ENCODE measurements at places on chromosomes 2 and 18.

DNA sequence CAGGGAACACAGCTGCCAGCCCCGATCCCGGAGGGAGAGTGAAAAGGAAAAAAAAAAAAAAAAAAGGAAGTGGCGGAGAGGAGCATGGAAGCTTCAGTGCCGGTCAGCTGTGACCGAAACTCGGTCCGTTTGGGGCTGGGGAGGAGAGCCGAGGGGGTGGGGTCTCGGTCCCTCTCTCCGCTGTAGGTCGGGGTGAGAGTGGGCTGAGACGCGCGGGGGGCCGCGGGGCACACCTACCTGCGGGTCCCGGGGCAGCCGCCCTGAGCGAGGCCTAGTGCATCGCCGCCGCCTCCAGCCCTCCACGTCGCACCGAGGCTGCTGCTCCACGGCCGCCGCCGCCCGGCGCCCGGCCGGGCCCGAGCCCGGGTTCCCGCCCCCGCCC is 536 bp downstream of the VPS54 start:
- no peak for DNase-seq

DNA sequence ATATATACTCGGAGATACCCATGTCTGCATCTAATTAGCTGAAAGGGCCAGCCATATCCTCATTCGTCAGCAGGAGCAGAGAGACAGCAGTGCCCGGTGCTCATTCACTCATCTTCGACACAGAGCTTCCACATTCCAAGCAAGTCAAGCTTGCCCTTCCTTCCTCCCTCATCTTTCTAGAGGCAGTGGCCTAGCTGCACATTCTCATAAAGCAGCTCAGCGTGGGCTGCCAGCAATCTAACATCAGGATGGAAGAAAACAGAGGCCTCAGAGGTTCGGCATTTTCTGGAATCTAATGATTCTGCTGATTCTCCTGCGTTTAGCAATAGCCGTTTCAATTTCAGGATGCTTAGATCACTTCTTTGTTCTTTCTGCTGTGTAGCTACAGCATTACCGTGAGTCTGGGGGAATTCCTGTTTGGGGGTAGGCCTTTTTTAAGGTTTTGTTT is 68.8 kb downstream of the CLHC1 start:
- DNase-seq: no peak

DNA sequence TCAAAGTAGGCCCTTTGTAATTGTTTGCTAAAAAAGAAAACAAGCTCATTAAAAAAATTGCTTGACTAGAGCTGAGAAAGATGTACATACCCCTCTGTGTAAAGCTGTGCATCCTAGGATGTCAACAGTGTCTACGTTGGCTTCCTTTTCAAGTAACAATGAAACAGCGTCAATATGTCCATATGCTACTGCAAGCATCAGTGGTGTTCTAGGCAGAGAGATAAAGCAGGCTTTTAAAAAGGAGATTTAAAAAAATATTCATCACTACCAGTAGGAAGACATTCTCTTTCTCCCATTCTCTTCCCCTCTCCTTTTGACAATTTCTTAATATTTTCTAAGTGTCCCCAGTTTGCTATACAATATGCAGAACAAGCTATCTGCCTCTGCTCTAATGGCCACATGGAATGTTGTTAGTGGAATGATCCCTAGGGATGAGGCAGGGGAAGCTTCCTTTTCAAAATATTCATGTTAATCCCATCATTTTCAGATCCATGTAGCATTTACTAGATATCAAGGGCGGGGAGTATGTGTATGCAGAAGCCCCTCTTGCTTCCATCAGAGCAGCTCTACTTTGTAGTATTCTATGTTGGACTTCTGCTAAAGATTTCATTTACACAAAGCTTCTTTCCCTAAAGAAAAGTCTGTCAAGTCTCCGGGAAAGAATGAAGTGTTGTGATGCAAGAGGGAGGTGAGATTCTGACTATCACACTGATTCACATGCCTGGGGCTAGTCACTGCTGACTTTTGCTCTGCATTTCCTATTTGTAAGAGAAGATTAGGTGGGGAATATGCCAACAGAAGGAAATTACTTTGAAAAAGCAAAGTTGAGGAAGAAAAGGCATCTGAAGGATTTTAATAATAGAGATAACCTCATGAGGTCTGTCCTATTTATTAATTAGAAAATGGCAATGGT is 81.5 kb upstream of the PGAP1 start:
- DNase-seq: no peak

DNA sequence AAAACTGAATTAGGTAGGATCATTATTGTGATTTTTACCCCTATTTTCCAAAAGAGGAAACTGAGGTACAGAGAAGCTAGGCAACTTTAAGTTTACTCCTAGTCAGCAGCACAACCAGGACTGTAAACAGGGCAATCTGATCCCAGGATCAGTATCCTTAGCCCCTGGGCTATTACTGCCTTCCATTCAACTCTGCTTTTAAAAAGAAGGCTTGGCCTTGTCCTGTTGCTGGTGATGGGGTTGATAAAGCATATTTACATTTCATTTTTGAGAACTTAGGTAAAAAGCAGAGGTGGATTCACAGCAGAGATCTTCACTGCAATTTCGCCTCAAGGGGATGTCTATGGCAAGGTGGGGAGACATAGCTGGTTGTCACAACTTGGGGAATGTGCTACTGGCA is 148.5 kb downstream of the GALNT14 start:
- DNase-seq: no peak

DNA sequence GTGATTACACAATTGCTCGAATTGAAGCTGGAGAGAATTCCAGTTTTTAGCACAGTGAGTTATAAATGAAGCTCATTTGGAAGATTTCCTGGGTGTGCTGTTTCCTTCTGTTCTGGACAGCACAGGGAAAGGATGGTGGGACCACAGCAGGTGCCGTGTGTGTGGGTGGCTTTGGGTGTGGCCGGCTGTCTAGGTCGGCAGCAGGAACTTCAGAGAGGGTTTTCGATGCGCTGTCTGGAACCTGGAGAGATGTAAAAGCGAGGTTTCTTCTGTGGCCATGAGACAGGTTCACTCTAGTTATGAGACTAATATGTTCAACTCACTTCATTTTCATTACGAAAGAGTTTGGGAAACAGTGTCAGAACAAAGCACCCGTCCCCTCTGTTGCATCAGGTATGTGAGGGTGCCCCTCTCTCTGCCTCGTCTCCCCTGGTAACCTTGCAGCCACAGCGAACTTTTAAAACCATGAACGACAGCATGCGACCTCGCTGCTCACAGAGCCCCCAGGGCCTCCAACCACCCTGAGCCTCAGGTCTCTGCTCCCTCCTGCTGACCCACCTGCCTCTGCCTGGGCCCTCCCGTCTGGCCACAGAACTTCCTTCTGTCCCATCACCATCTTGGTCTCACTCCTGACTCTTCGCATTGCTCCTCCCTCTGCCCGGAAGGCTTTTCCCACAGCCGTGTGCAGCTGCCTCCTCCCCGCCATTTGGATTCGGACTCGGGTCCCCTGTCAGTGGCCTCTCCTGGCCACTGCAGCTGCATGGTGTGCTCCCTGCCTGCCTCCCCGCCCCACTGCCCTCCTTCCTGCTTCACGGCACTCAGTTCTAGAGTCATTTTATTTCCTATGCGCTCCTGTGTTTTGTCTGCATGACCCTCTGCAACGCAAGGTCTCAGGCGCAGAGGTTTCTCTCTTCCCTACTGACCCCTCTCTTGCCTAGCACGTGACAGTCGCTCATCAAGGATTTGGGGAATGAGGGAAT is 151.2 kb downstream of the NDUFA10 start:
- DNase-seq: no peak

- DNase-seq: no peak
Measured at GRCh38 chr2:134865067-134865787, 26.8 kb downstream of the ACMSD start.

- no peak for DNase-seq
Measured at GRCh38 chr2:232457121-232458011, 1.4 kb downstream of the ALPI start.

DNA sequence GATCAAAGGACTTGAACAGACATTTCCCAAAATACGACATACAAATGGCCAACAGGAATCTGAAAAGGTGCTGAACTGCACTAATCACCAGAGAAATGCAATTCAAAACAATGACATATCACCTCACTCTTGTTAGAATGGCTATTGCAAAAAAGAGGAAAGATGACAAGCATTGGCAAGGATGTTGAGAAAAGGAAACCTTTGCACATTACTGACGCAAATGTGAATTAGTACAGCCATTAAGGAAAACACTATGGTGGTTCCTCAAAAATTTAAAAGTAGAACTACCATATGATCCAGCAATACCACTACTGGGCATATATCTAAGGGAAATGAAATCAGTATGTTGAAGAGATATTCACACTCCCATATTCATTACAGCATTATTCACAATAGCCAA is 57.7 kb upstream of the ASPRV1 start:
- DNase-seq: no peak

DNA sequence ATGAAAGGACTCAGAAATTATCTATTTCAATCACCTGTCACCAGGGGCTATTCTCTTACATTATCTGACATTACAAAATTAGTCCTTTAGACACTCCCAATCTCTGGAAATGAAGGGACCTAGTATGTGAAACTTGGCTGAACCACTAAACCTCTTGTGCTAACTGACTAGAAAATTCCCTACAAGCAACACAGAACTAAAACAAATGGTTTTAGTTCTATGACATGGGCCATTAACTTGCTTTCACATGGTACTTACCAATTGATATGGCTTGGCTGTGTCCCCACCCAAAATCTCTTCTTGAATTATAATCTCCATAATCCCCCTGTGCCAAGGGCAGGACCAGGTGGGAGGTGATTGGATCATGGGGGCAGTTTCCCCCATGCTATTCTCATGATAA is 16.6 kb downstream of the SERPINE2 start:
- DNase-seq: no peak

DNA sequence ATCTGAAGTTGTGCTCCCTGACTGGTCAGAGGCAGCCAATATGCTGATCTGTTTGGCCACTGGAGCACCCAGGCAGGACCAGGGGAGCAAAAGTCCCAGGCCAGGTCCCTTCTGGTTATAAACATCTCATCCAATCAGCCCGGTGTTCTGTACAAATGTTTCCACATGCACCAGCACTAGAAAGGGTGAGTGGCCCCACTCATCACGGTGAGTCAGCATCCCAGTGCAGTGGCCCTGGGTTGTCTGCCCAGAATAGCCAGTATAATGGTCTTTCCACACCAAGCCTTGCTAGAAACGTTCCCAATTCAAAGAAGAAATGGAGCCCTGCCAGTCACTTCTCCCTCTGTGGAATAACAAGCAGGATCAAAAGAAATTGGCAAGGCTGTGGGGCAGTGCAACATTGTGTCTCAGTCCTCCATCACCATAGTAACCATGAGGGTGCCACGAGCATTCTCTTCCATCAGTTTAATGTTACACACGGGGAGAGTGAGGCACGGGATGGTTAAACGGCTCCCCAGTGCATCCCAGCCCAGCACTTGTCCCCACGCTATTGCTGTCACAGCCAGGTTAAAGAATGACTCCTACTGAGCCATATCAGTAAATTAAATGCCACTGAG is 174.9 kb downstream of the SEPTIN10 start:
- DNase-seq: no peak

All from stimulated activated CD8-positive, alpha-beta memory T cell treated with anti-CD3 and anti-CD28 coated beads, Interleukin-15, amount 100 ng/mL, for 24 hours (primary cell).